Stromal cell of bone marrow (primary cell): ENCODE measurements at places on chromosomes 7 and 10.

- DNase-seq = no peak
Observed at GRCh38 chr7:100612730-100613390, 520 bp downstream of the MOSPD3 start.

DNA sequence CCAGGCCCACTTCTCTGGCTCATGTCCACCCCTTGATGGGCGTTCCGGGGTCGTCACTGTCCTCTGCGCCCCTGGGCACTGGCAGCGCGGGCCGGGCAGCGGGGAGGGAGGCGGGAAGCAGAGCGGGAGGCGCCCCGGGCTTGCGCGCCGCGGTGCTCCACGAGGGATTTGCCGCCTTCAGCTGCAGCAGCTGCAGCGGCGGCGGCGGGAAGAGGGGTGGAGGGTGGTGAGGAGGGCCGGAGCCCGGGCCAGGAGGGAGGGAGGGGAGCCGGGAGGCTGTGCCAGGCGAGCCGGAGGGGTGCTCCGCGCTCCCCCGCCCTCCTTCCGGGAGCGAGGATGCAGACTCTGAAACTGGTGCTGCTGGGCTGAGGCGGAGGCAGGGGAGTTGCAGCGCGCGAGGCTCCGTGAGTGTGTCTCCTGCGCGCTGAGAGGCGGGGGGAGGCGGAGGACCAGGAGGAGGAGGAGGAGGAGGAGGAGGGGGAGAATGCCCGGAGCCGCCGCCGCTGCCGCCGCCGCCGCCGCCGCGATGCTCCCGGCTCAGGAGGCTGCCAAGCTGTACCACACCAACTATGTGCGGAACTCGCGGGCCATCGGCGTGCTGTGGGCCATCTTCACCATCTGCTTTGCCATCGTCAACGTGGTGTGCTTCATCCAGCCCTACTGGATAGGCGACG lies at the start of gene LHFPL3:
Gene LHFPL3, plus strand, starts transcription at position 308 of the 674 bp plus-strand sequence.
- DNase-seq = no peak

DNA sequence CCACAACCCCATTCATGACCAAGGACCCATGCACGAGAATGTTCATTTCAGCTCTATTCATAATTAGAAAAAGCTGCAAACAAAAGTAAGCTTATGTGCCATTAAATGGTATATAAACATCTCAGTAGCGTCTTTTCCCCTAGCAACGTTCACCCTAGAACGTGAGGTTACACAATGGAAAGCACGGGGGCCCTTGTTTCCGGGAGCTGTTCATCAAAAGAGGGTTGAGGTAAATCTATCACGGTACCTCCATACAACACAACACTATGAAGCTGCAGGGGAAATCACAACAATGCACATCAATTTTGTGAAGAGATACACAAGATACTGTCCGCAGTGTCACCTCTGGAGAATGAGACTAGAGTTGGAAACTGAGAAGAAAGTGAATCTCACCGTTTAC lies 80.9 kb upstream of the DDC start:
- no peak for DNase-seq

DNA sequence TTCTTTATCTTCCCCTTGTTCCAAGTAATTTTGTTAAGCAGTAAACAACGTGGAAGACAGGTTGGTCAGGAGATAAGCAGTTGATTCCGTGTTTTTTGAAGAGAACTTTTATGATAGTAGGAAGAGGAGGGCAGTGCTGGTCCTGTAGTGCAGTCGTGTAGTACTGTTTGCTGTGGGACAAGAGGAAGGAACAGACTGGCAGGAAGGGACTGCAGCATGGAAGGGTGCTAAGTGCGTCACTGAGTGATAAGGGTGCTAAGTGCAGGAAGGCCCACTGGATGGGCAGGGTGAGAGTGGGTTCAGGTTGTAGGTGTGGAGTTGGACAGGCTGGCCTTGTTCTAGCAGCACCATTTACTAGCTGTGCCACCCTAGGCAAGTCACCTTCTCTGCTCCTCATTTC lies 125.0 kb downstream of the SDK1 start:
- no peak for DNase-seq

- no peak for DNase-seq
Observed at GRCh38 chr10:102718220-102718619, 3.8 kb downstream of the SFXN2 start.

- DNase-seq = no peak
Observed at GRCh38 chr7:134343136-134343535, 26.4 kb upstream of the SLC35B4 start.

- DNase-seq = no peak
Observed at GRCh38 chr7:37686556-37687345, 3.2 kb downstream of the GPR141 start.

DNA sequence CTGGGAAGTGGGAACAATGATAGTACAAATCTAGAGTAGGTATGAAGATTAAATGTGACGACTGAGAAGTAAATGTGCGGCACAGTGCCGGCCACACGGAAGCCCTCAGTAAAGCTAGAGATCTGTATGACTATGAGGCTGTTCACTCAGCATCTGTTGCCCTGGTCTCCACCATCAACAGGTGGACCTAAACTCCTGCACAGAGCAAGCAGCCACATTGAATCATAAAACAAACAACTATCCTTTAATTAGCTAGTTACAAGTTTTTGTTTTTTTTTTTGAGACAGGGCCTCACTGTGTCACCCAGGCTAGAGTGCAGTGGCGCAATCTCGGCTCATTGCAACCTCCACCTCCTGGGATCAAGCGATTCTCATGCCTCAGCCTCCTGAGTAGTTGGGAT lies 16.6 kb downstream of the RBP4 start:
- DNase-seq = no peak

- peak; percentile 13 for DNase-seq
Observed at GRCh38 chr10:14185316-14186045, 145.2 kb downstream of the FRMD4A start.

DNA sequence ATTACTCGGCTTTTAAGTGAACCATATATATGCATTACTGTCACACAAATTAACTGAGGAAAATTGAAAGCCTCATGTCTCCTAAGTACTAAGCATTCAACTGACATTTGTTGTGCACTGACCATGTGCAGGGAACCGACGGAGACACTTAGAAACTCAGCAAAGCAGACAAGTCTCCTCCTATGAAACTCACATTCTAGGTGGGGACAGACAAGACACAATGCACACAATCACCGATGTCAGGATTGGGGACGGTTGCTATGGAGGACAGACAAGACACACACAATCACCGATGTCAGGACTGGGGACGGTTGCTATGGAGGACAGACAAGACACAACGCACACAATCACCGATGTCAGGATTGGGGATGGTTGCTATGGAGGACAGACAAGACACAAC lies 134.0 kb downstream of the PTPRN2 start:
- no peak for DNase-seq

- DNase-seq = peak; percentile 9
Observed at GRCh38 chr7:125670926-125671572, 741.4 kb upstream of the POT1 start.

- no peak for DNase-seq
Observed at GRCh38 chr10:4361581-4361980, 464.4 kb upstream of the AKR1E2 start.

DNA sequence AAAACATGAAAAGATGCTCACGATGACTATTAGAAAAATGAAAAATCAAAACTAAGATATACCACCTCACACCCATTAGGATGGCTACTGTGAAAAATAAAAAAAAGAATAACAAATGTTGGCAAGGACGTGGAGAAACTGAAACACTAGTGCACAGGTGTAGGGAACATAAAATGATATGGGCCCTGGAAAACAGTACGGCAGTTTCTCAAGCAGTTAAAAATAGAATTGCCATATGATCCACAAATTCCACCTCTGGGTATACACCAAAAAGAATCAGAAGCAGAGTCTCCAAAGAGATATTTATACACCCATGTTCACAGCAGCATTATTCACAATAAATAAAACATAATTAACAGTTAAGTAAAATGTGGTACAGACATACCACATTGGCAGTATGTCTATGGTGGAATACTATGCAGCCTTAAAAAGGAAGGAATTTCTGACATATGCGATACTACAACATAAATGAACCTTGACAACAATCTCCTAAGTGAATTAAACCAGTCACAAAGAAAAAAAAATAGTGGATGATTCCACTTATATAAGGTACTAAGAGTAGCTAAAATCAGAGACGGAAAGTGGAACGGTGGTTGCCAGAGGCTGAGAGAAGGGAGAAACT lies 69.7 kb downstream of the KMT2C start:
- no peak for DNase-seq

DNA sequence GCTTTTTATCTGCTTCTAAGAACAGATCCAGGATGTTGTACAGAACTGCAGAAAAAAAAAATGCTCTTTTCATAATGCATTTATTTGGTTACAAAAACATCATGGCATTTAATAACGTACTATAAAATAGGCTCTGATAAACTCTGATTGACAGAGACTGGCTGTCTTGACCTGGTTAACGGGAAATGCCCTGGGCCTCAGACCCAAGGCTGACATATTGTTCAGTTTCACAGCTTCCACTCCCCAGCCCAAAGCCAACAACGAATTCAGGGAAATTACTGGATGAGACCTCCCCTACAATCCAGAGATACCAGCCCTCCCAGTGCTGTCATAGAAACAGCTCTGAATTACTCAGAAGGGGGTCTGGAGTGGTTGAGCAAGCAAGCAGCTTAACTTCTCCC lies 260.1 kb downstream of the CREB5 start:
- no peak for DNase-seq

DNA sequence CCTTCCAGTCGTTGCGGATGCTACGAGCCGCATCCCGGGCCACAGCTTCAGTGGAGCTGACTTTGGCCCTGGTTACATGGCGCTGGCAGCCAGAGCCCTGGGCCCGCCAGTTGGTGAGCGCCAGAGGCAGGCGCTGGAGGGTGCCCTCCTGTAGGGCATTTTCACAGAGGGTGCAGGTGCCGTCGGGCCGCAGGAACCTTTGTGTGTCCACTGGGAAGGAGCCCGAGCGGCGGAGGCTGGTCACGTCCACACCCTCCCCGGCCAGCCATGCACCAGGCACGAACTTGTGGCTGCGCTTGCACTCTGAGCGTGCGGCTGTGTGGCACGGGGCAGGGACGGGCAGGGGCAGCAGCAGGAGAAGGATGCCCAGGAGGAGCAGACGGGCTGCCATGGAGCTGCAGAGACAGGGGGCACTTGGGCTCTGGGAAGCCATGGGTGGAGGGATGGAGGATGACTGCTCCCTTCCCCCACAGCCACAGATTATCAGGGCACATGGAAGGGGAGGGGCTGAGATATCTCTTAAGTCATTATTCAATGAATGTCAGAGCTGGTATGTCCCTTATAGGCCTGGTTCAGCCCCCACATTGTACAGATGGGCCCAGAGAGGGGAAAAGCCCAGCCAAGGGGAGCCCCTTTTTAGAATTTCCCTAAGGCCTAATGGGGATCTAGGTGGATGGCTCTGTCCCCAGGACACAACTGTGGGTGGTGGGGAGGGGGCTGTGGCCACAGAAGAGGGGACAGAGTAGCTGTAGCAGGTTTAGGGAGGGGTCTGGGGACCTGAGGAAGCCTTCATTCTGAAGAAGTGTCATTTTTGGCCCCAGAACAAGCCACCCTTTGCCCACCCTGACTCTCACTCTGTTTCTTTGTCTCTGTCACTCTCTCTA lies 1.8 kb downstream of the PRF1 start:
- no peak for DNase-seq

GRCh38 chr10:33274096-33274785 lies 60.2 kb downstream of the NRP1 start:
- no peak for DNase-seq

DNA sequence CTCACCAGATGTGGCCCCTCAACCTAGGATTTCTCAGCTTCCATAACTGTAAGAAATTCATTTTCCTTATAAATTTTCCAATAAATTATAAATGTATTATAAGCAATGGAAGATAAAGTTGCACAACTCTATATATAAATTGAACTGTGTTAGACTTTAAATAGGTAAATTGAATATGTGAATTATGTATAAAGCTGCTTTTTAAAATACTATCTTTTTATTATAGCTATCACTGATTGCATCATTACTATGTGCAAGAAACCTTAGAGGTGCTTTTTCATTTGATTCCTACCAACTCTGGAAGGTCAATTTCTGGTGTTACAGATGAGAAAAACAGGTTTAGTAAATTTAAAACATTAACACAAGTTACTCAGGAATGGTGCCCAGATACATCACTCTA lies 8.4 kb downstream of the MTERF1 start:
- DNase-seq = no peak

DNA sequence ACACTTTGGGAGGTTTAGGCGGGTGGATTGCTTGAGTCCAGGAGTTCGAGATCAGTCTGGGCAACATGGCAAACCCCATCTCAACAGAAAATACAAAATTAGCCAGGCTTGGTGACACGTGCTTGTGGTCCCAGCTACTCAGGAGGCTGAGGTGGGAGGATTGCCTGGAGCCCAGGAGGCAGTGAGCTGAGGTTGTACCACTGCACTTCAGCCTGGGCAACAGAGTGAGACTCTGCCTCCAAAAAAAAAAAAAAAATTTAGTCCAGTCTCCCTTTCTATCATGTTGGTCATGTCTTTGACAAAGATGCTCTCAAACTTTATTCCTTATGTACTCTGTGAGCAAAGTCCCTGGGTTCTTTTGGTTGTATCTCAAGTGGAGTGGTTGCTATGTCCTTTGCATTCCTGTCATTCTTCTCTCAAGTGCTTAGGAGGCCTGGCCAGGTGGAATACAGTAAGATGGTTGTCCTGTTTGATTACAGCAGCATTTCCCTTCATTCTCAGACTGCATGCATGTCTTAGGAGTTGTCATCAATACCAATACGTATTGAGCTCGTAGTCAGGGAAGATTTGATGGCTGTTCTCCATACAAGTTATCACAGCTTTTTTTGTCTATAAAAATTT lies 85.7 kb downstream of the MMRN2 start:
- no peak for DNase-seq

- DNase-seq = no peak
Observed at GRCh38 chr7:91194841-91195240, 69.4 kb upstream of the FZD1 start.

DNA sequence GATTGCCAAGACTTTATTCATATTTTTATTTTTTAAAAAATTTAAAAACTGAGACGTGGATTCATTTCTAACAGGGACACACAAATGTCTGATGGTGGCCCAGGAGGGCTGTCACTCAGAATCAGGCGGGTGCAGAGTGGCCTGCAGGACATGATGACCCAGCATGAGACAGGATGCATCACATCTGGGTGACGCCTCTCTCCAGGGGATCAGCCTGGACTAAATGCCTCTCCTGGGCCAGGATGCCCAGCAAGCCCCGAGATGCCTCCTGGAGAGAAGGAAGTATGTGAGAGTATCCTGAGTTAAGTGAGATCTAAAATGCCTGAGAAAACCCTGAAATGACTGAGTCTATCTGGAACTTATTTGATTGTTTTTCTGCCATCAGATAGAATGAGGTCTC lies 16.9 kb upstream of the MTURN start:
- DNase-seq = no peak

GRCh38 chr10:26457088-26457487 lies 18.9 kb downstream of the APBB1IP start:
- no peak for DNase-seq
